ENCODE measurements at places on chromosomes 7 and 10.

DNA sequence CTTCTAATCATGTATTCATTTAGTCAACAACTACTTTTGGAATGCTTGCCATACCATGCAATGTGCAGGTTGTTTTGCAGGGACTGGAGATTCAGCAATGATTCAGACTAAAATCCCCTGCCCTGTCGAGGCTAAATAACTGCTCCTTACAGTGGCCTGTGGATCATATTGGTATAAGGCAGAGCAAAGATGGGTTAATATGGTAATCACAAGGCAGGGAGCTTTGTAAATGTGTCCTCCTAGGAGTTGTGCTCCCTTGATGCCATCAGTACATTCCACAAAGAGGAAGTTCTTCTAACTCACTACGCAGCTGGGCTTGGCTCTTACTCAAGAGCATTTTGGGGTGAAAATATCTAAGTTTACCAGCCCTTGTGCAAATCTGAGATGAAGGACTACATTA lies 614 bp upstream of the IFIT2 start:
- peak; percentile 31 for DNase-seq

DNA sequence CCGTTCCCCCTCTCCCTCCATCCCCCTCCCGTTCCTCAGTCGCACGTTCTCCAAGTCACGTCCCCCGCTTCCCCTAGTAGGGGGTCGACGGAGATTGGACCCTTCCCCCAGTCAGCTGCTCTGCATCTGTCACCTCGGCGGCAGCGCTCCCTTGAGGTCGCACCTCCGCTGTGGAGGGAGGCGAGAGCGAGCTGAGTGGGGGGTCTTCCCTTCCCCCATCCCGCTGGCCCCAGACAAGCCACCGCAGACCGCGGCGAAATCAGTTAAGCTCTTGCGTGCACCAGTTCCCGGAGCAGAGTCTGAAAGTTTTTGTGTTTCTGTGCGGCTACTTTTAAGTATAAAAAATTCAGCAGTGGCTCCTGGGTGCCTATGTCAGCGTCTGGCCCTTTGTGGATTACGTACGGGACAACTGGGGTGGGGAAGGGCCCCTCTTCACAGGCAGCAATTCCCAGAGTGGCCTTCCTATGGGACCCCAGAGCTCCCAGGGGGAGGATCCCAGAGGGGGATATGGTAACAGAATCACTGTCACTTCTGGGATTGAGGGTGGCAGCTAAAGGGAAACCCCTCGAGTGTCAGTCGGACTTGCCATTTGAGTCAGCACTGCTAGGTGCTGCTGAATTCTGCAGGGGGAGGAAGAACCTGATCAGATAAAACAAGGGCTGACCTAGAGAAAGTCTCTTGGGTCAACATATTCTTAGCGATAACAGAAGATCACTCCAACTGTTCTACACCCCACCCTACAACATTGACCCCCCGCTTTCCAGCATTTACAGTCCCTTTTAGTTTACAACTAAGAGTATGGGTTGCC lies 12.5 kb upstream of the DDIT4 start:
- peak; percentile 95 for DNase-seq

DNA sequence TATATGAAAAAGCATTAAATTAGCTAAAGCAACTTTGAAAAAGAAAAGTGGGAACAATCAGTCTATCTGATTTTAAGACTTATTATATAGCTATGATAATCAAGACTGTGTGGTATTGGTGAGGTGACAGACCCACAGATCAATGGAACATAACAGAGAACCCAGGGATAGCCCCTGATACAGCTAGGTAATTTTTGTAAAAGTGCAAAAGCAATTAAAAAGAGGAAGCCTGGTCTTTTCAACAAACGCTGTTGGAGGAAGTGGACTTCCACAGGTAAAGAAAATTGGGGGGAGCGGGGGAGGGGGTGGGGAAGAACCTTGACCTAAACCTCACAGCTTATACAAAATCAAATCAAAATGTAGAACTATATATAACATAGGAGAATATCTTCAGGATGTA lies 45.4 kb downstream of the GNA12 start:
- no peak for DNase-seq

DNA sequence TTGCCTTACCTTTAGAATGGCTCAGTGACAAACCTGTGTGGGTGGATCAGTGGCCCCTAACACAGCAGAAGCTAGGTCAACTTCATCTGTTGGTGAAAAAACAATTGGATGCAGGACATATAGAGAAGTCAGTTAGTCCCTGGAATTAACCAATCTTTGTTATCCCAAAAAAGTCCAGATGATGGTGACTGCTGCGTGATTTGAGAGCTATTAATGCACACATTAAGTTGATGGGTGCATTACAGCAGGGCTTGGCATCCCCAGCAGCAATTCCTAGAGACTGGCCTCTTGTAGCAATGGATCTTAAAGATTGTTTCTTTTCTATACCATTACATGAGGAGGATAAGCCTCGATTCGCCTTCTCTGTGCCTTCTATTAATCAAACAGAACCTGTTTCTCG lies 33.3 kb downstream of the OR13A1 start:
- DNase-seq = no peak

GRCh38 chr10:28906415-28906814 lies 229.1 kb downstream of the BAMBI start:
- peak; percentile 55 for DNase-seq

DNA sequence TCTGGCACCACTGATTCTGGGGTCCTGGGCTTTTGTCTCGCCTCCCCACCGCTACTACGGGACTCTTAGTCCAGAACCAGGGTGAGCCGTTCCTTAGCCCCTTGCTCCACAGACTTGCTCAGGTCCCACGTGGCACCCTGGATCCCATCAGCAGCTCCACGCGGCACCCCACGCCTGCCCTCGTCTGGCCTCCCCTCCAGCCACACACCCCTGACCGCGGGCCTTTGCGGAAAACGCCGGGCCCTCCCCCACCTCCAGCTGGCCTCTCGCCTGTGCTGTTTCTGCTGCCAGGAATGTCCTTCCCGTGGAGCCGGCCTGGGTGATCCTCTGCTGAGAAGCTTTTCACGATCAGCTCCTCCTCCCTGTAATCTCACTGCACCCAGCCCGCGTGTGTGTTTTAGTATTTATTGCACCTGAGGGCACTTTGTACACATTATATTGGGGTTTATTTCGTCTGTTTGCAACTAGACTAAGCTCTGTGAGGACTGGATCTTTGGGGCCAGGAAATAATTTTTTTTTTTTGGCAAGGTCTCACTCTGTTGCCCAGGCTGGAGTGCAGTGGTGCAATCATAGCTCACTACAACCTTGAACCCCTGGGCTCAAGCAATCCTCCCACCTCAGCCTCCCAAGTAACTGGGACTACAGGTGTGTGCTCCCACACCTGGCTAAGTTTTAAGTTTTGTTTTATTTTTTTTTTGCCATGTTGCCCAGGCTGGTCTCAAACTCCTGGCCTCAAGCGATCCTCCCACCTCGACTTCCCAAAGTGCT lies 10.5 kb upstream of the TTYH3 start:
- peak; percentile 62 for DNase-seq

DNA sequence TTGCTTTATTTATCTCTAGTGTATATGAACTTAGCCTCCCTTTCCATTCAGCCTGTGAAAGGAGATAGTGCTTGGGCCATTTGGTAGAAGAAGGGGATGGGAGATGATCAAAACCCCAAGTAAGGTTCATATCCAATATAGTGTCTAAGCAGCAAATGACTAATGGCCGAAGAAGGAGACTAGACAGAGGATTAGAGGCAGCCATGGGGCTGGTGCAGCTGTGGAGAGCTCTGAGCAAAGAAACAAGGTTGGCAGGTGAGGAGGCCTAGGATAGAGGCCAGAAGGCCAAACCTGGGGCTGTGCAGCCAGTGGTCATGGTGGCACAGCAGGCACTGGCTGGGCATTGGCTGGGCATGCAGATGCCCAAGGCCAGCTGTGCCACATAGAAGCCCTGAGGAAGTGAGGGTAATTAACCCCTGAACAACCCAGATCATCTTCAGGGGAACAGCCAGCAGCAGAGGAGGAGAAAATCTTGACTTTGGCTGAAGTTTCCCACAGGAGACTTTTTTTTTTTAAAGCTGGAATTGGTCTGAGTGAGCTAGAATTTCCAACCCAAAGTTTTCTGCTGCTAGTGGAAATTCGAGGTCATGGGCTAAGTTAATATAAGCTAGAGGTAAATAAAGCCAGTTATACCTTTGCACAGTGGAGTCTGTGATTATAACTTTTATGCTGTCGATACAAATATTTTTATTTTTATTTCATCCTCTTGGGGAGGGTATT lies 10.3 kb upstream of the CPA1 start:
- DNase-seq = peak; percentile 59

DNA sequence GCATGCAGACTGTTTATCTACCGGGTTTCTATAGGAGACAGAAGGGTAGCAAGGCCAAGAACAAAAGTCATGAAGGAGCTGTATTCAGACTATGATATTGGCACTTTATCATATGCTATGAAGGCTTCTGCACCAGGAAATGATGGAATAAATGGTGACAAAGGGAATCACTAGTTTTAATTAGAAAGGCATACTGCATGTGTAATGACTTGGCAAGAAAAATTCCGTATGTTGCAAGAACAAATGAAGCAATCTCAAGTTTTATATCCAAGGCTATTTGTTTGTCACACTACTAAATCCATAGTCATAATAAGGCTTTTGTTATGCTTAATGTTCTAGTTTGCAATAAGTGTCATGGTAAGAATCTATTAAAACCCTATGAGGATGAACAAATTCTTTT lies 230.9 kb downstream of the ZEB1 start:
- peak; percentile 28 for DNase-seq

DNA sequence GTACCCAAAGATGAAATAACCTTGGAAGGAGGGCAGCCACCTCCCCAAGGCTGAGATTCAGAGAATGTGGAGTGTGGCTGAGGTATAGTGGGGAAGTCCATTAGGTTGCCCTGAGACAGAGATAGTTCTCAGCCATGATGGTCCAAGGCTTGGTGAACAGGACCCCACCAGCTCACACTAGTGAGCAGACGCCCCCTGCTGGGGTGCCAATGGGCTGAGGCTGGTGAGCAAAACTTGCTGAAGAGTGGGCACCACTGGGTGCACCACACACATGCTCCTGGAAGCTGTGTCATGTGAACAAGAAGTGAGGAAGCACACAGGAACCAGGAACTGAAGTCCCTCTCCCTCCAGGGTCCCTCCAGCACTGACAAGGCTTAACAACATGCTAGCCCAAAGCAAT lies 8.9 kb downstream of the FBXL13 start:
- DNase-seq = peak; percentile 47

GRCh38 chr7:107446531-107446930 lies 23.3 kb upstream of the GPR22 start:
- DNase-seq = peak; percentile 68

DNA sequence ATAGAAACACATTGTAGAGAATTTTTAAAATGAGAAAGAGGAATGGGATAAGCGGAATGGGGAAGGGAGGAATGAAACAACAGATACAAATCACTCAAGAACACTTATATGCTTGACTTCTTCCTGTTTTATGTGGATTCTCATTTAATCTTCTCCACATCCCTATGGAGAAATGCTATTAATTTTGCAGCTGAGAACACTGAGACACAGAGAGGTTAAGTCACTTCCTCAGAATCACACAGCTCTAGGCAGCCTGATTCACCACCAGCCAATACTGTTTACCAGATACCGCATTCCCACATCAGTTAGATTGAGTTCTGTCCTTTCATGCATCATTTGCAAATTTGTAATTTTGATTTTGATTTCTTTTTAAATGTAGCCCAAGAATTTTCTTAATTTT lies 170.5 kb downstream of the SH2D4B start:
- no peak for DNase-seq

DNA sequence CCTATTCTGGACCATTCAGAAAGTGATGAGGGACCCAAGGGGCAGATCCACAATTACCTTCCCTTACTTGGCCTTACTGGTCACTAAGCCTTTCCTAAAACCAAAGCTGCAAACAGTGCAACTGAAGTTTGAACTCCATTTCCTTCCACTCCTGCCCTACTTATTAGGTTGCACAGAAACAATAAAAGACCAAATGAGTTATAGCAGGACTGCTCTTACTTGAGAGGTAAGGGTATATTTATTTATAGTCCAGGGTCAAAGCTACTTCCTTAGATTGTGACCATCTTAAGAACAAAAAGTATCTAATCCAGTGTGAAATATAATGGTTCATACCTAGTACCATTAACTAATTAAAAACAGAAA lies 27.0 kb downstream of the CDK6 start:
- DNase-seq = no peak

DNA sequence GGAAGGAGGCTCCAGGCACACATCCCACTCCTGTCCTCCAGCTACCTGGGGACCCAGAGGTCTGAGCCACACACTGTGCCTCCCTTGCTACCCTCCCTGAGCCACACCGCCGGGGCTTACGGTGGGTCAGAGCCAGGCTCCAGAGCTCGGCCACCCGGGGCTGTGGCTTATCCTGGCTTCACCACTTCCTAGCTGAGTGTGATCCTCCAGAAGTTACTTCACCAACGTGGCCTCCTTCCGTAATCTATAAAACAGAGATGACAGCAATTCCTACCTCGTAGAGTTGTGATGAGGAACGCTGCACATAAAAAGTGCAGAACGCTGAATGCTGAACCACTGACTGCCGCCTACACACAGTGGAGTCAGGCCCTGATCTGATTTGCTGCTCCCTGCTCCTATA lies 285.0 kb downstream of the PRPF18 start:
- DNase-seq = no peak

DNA sequence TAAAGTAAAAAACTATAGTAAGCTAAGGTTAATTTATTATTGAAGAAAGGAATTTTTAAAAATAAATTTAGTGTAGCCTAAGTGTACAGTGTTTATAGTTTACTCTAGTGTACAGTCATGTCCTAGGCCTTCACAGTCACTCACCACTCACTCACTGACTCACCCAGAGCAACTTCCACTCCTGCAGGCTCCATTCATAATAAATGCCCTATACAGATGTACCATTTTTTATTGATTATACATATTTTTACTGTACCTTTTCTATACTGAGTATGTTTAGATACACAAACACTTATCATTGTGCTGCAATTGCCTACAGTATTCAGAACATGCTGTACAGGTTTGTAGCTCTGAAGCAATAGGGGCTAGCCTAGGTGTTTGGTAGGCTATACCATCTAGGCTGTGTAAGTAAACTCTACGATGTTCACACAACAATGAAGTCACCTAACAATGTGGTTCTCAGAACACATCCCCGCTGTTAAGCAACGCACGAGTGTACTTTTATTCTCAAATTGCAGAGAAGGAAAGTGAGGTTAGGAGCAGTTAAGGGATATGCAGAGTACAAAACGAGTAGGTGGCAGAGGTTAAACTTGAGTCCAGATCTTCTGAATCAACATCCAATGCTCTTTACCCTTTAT lies 38.9 kb upstream of the PLCE1 start:
- peak; percentile 61 for DNase-seq

- peak; percentile 87 for DNase-seq
Measured at GRCh38 chr10:122112625-122113160, 123.7 kb downstream of the TACC2 start.

Measured in fibroblast of skin of right biceps (primary cell).